ENCODE measurements at places on chromosomes 2 and 18.
A peak's percentile ranks its signal among the peaks of the same experiment; 100 is the strongest.

DNA sequence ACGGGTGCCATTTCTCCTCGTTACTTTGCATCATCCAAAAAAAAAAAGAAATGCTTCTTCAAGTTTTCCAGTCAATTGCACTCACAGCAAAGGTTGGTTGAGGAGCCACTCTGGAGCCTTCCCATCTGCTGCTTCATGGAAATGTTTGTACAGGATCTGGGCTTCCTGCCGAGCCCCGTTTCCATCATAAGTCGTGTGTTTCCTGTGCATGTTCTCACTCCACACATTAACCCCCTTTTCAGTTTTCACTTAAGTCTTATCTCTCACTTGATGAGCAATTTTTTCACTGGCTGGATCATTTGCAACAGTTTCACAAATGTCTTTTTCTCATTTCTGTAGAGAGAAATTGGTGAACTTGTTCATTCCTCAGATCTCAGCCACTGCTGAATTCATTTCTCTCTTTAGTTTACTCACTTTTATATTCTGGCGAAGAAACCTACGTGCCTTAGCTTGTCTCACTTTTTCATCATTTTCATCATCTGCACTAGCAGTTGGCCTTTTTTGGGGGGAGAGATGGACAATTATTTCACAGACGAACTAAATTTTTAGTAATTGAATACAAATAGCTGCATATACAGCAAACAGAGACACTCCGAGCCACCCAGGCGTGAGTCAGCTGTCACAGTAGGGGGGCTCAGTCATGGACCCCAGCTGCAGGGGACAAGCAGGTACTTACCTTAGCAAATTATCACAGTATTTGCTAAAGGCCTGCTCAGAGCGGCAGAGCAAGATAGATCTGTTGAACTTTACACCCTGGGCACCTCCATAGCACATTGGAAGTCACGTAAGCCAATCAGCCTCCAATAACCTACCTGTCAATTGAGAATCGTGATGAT lies 750.8 kb upstream of the ID2 start:
- DNase-seq: peak; percentile 91
- H3K4me3 ChIP-seq: no peak overlapping the region
- H3K27ac ChIP-seq: peak overlapping the region; percentile 16
- no peaks in the 10 kb centered on the region for H3K36me3 ChIP-seq
- no peaks in the 10 kb centered on the region for H3K27me3 ChIP-seq

DNA sequence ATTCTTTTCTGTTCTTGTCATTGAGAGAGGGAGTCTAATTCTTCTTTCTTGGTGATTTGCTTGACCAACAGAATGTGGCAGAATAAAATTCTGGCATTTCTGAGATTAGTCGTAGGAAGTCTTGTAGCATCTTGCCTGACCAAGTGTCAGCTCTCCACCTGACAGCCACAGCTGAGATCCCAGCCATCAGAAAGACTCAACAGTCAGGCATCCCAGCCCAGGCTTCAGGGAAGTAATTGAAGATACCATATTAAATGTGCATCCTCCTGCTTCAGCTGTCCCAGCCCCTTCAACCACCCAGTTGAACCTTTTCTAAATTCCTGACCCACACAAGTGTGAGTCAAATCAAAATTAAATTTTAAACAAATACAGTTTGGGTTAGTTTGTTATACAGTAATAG lies 208.3 kb downstream of the PIK3C3 start:
- H3K36me3 ChIP-seq: no peaks in the 10 kb centered on the region
- no peaks in the 10 kb centered on the region for H3K4me1 ChIP-seq
- H3K27me3 ChIP-seq: no peaks in the 10 kb centered on the region
- no peak overlapping the region for H3K4me3 ChIP-seq

GRCh38 chr2:122754561-122754960 lies 999.1 kb downstream of the TSN start:
- no peak for DNase-seq
- H3K4me3 ChIP-seq: no peak overlapping the region
- H3K36me3 ChIP-seq: no peaks in the 10 kb centered on the region
- no peaks in the 10 kb centered on the region for H3K4me1 ChIP-seq

- no peaks in the 10 kb centered on the region for H3K27me3 ChIP-seq
- no peak overlapping the region for H3K27ac ChIP-seq
- H3K4me3 ChIP-seq: no peak overlapping the region
- no peaks in the 10 kb centered on the region for H3K36me3 ChIP-seq
- DNase-seq: peak; percentile 88
Observed at GRCh38 chr2:234324116-234324515, 172.8 kb downstream of the ARL4C start.

DNA sequence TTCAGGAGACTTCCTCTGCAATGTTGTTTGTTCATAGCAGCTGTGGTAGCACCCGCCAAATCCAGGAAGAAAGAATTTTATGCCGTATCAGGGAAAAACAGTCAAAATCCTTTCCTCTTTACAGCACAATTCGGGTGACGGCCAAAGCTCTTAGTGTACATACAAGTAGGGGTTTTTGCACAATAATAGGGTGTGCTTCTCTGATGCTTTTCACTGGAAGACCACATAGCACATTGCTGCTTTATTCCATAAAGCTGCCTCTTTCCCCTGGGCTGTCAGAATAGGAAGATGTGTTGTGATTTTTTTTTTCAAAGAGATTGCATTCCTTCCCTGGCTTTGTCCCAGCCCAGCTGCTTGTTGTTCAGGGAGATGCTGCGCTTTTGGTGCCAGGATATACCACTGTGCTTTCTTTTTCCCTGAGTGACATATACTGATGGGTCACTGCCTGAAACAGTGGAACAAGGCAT lies 27.2 kb upstream of the LANCL1 start:
- H3K4me1 ChIP-seq: peaks cover 10% of the 10 kb centered on the region
- no peaks in the 10 kb centered on the region for H3K36me3 ChIP-seq
- no peaks in the 10 kb centered on the region for H3K27me3 ChIP-seq
- no peak for DNase-seq
- peak overlapping the region; percentile 29 for H3K4me3 ChIP-seq
- no peak overlapping the region for H3K27ac ChIP-seq

DNA sequence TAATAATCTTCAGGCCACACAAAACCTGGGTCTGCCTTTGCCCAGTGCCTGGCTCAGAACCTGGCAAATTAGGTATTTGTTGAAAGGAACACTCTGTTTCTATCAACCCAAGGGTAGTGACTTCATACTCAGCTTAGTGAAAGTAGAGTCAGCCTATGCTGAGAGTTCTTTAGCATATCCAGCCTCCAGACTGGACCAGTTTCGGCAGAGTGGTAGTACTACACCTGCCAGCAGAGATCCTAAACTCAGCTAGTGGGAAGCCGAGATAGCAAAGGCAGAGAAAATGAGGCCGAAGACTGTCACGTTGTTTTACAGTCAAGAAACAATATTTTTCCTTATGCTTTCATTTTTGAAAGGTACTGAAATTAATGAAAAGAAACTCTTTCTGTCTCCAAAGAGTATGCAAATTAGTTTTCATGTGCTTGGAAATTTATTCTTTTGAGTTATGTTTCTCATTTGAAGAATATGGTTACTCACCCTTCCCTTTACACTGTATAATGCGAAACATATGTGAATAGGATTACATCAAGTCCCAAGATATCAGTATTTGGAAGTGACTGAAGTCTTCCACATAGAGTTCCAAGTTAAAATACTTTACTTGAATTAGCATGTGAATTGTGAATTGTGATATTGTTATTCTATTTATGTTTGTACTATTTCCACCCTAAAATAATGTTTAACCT lies 52.2 kb upstream of the UGP2 start:
- no peak overlapping the region for H3K4me3 ChIP-seq
- H3K4me1 ChIP-seq: no peaks in the 10 kb centered on the region
- no peaks in the 10 kb centered on the region for H3K27me3 ChIP-seq
- no peak for DNase-seq
- no peaks in the 10 kb centered on the region for H3K36me3 ChIP-seq

GRCh38 chr2:47225061-47225783 lies 70.1 kb upstream of the STPG4 start:
- no peaks in the 10 kb centered on the region for H3K27me3 ChIP-seq
- no peaks in the 10 kb centered on the region for H3K36me3 ChIP-seq
- H3K4me1 ChIP-seq: peaks cover 35% of the 10 kb centered on the region

- H3K27ac ChIP-seq: no peak overlapping the region
- H3K4me3 ChIP-seq: no peak overlapping the region
- no peak for DNase-seq
Observed at GRCh38 chr2:219296142-219296541, 13.1 kb downstream of the PTPRN start.

DNA sequence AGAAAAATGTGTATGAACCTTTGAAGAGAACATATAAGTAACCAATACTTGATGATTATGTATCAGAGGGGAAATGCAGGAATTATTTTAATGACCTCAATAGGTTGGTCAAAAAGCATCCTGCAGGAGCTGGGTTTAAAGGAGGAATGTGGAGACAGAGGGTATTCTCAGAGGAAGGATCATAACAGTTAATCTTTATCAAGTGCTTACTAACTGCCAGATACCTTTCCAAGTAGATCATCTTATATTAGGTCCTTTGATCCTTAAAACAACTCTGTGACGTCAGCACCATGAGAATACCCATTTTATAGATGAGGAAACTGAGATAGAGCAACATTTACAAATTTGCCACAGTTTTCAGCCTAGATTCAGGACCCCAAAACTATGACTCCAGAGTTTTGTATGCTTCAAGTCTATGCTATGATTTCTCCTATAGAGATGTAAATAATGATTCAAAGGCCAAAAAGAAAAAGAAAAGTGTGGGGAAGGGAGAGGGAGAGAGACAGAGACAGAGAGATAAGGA lies 3.0 kb downstream of the RFTN2 start:
- H3K4me1 ChIP-seq: peaks cover 7% of the 10 kb centered on the region
- no peaks in the 10 kb centered on the region for H3K36me3 ChIP-seq
- H3K4me3 ChIP-seq: no peak overlapping the region
- DNase-seq: no peak
- H3K27me3 ChIP-seq: peaks cover 5% of the 10 kb centered on the region

DNA sequence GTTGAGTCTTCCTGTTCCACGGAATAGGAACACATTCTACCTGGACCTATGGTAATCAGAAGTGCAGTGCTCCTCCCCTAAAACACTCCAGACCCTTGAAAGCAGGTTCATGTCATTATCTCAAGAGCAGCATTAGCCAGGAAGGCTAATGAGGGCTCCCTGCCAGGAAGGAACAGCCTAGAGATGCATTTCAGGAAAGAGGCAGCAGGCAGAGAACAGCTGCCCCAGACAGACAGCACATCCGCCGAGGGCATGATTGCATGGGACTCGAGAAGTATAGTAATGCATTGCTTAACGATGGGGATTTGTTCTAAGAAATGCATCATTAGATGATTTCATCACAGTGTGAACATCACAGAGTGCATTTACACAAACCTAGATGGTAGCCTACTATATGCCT lies 171.5 kb downstream of the ALK start:
- no peak overlapping the region for H3K27ac ChIP-seq
- no peaks in the 10 kb centered on the region for H3K27me3 ChIP-seq
- H3K4me1 ChIP-seq: peaks cover 10% of the 10 kb centered on the region
- no peaks in the 10 kb centered on the region for H3K36me3 ChIP-seq
- no peak for DNase-seq
